NCI-H146 (cell line): ENCODE measurements at places on chromosomes 5 and 9.

DNA sequence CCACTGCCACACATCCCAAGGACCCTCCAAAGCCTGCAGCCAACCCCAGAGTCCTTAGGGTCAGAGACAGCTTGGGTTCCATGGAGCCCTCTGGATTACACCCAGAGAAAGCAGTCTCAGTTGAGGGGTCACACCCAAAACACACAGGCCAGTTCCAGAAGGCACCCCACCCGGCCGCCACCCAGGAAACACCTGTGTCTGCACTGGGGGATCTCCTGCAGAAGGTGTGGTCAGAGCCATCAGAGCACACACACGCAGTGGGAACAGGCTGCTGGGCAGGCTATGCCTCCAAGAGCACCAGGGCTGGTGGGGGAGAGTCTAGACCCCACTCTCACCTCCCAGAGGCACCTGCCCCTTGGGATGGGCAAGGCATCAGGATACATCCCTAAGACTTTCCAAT is 27.3 kb downstream of the NIPAL4 start:
- DNase-seq = no peak

DNA sequence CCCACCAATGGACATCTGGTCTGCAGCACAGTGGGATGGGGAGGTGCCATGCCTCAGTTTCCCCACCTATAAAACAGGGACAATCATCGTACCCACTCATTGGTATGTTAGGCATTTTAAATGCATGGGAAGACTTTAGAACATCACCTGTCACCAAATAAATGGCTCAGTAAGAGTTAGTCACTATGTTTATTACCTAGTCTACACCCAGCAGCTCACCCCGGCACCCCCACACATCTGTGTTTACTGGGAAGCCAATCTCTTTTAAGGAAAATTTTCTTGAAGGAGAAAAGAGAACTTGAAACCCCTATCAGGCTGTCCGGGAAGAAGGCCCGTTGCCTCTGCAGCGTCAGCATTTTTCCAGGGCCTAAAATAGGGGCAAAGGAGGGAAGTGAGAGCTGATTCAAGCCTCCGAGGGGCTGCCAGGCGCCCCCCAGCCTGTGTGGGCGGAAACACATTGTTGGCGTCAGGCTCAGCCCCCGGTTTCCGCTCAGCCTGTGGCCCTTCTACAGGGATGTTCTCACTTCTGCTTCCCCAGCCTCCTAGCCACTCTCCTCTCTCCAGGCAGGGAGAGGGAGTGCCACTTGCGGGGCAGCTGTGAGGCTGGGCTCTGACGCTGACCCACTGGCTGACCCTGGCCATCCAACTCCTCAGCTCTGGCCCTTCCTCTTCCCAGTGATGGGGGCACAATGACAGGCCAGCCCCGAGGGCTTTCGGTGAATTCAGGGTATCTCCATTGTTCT is 4.6 kb downstream of the CSF1R start:
- no peak for DNase-seq

DNA sequence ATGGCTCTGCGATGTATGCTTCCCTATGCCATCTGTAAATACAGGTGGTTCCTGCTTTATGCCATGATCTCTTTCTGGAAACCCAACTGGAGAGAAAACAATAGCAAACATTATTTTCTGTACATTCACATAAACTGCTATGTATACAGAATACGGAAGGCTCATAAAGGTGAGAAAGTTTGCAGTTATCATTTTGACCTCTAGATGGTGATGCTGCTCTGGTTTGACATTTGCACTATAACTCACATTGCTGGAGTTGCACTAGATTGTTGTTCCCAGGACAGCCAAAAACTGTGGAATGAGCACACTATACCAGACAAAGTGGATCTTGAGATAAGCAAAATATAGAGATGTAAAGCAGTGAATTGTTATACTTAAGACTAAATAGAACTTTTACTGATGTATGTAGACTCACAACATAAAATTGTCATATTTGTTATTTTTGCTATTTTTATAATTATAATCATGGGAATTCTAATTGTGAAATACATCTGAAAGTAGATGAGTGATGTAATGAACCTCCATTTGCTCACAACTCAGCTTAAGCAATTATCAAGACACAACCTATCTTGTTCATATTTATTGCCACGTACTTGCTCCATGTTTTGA is 246.5 kb downstream of the PTPRD start:
- DNase-seq = peak; percentile 70

DNA sequence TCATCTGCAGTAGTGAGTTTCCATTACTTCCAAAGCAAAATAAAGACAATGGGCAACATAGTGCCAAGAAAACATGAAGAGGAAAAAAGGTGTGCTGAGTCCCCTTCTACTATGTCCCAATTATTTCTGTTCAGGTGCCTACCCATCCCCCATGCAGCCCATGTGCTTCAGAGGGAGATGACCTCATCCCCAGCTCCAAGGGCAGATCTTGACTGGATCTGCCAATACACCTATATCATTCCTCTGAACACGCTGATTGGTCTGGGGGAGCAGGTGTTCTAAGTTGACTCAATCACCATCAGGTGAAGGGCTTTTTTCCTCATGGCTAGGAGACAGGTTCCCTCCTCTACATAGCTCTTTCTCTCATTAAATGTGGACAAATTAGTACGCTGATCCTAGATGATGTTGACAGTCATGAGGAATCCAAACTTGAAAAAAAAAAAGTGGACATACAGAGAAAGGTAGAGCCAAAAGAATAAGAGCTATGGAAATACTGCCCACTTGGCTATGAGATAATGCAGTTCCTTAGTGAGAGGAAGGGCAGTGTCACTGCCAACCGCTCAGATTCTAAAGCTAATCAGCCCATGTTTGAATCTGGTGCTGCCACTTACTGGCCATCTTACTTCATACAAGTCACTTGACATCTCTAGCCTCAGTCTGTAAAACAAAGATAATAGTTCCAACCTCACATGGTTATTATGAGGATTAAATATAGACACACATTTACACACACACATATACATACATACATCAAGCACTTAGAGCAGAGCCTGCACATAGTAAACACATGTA is 23.1 kb downstream of the PRELID2 start:
- no peak for DNase-seq

- DNase-seq = no peak
These were observed 354.4 kb downstream of the DIRAS2 start for GRCh38 chr9:90288275-90288639.

DNA sequence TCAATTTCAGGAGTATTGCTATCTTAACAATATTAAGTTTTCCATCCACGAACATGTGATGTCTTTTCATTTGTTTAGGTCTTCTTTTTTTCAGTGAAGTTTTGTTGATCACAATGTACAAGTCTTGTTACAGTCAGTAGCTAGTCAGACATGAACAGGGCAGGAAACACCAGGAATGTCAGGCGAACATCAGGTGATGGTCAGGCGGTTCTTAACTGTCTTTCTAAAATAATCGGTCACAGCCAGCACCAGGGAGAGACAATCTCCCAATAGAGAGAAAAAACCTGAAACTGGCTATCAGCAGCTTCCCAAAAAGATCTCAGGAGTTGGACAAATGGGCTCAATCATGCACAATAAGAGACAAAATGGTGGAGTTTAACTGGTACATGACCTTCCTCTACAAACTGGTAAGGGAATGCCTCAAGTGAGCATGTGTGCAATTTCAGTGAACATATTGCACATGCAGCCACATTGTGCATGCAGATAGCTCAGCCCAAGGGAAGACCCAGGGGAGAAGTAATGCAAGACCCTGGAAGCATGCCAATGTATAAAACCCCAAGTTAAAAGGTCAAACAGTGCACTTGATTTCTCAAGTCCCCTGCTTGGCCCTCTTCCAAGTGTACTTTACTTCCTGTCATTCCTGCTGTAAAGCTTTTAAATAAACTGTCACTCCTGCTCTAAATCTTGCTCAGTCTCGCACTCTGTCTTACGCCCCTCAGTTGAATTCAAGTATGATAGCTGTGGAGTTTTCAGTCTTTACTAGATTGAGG is 176.1 kb upstream of the RASEF start:
- no peak for DNase-seq

DNA sequence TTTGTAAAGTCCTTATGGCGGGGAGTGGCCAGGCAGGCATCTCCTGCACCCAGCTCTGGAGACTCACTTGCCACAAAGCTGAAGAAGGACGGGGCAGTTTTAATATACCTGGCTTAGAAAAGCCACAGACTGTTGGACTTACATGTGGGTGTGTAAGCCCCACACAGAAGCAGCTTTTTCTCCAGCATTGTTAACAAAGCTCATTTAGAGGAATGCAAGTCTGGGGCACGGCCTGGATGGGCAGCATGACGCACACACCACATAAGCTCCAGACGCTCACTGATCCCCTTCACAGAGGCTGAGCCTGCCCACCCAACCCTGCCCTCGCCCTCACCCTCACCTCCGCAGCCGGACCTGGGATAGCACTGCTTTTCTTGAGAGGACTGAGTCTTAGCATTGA is 58.0 kb upstream of the PDE8B start:
- no peak for DNase-seq

- DNase-seq = no peak
These were observed 46.6 kb downstream of the BNC2 start for GRCh38 chr9:16823906-16824305.

DNA sequence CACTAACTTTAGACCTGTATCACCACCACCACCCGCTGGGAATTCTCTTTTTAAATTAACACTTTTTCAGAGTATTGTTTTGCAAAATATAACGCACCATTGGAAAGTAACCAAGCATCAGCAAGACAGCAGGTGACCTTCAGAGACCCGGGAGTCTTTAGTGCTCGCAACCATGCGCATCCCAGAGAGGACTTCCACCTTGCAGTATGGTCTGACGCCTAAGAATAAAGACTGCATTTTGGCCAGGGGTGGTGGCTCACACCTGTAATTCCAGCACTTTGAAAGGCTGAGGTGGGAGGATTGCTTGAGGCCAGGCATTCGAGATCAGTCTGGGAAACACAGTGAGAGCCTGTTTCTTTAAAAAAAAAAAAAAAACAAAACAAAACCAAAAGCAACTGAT is 113.8 kb downstream of the MED27 start:
- no peak for DNase-seq

DNA sequence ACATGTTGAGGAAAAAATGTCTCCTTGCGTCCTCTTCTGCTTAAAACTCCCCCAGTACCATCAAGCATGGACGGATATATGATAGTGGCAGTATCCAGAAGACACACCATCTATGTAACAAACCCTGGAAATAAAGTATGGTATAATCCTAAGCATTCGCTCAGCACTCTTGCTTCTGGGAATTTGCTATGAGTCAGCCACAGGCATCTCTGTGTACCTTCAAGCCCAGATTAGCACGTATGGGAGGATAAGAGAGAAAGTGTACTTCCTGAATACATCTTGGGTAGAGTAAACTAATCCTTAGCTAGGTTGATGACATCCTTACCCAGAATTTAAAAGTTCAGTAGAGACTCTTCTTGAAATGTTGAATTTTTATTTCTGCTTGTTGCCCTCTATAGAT is 71.2 kb downstream of the GHR start:
- no peak for DNase-seq

GRCh38 chr9:106816524-106816923 is 46.4 kb upstream of the ZNF462 start:
- DNase-seq = no peak

- DNase-seq = no peak
These were observed 261.7 kb upstream of the PAPPA start for GRCh38 chr9:115891929-115892328.

DNA sequence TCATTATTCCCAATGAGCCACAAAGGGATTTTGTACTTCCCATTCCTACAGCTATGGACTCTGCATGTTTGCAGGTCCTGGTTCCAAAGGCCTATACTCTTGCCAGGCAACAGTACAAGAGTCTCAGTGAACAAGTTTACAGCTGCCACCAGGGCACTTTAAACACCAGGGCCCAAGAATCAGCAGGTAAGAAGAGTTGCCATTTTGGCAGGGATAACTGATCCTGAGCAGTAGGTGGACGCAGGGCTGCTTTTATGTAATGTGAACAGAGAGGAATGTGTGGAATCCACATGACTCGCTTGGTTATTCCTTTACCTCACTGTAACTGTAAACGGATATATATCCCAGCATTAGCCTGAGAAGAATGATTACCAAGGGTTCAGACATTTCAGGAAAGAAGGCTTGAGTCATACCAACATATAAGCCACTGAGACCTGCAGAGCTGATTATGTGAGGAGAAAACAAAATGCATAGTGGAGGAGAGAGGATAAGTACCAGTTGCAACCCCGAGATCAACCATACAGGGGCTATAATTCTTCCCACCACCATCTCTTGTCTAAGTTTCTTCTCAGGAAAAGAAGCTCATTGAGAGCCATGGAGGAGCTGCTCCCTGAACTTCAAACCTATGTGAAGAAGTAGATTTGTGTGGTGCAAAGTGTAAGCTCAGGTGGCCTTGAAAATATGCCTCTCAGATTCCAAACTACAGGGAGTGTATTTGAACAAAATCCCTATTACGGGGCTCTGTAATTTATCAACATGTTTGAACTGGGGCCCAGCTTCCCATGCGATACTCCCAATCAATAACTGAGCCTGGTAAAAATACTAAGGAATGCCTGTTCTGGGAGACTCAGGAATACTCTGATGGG is 24.6 kb downstream of the RAPGEF6 start:
- no peak for DNase-seq

- DNase-seq = no peak
These were observed 46.4 kb downstream of the ERP44 start for GRCh38 chr9:100052375-100052774.

GRCh38 chr5:139795074-139796001 is at the start of gene PSD2:
Gene PSD2, plus strand, starts transcription at chr5:139795808. Its CDS starts 13,633 bp downstream, at chr5:139809441.
- peak; percentile 16 for DNase-seq

DNA sequence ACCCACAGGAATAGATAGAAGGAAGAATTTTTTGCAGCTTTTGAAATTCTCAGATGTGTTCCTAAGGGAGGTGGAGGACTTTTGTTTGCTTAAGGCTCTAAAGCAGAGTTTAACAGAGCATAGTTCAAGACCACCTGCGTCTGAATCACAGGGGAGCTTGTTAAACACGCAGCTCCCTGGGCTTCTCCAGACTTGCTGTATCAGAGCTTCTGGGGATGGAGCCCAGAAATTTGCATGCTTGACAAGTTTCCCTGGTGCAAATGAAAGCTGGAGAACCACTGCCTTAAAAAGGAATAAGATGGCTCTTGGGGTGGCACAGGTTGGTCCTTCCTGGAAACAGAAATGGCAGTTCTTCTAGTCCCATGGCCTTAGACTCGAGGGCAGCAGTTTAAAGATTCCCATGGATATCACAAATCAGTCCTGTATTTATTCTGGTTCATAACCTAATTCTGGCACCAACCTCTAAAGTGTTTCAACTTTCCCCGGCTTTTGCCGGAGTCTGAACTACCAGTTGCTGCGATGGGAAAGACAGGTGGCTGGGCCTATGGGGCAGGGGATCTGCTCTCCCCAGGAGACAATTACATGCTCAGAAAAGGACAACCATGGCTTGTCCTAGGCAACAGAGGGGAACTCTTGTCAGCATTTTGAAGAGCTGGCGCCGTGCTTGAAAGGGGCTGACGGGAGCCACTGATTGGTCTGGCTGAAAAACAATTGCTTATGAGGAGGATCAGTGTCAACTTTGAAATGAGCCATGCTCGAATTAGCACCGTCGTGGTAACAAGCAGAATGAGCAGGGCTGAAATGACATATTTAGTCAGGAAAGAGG is 599.6 kb downstream of the CCDC171 start:
- DNase-seq = no peak
